ENCODE measurements at places on chromosomes 7 and 10. TPM values are rescaled to one million over a fixed set of nuclear protein-coding genes. Genes with fewer than 3 reads are reported as not detected.

The LBX1 gene
- total RNA-seq = not detected

GRCh38 chr10:110600487-110601101 is 33.1 kb downstream of the SMC3 start:
- no peak for DNase-seq
- peaks cover 63% of the 10 kb centered on the region for H3K36me3 ChIP-seq
- no peaks in the 10 kb centered on the region for H3K4me1 ChIP-seq
- no peak overlapping the region for H3K4me3 ChIP-seq

- H3K27ac ChIP-seq = no peak overlapping the region
- no peak for DNase-seq
- H3K4me3 ChIP-seq = no peak overlapping the region
- H3K4me1 ChIP-seq = no peaks in the 10 kb centered on the region
- no peaks in the 10 kb centered on the region for H3K27me3 ChIP-seq
Measured at GRCh38 chr7:67788669-67789068, 792.0 kb downstream of the TYW1 start.

GRCh38 chr10:129971381-129972144 is 7.5 kb upstream of the EBF3 start:
- H3K4me1 ChIP-seq = peaks cover 14% of the 10 kb centered on the region
- peak; percentile 67 for DNase-seq
- no peaks in the 10 kb centered on the region for H3K36me3 ChIP-seq
- H3K27ac ChIP-seq = no peak overlapping the region
- H3K27me3 ChIP-seq = peaks cover 66% of the 10 kb centered on the region

- H3K27ac ChIP-seq = no peak overlapping the region
- H3K4me3 ChIP-seq = peak overlapping the region; percentile 56
- no peaks in the 10 kb centered on the region for H3K36me3 ChIP-seq
- peaks cover 4% of the 10 kb centered on the region for H3K4me1 ChIP-seq
- DNase-seq = peak; percentile 70
- peaks cover 17% of the 10 kb centered on the region for H3K27me3 ChIP-seq
Measured at GRCh38 chr7:130486114-130486953, 5.6 kb upstream of the MEST start.
